ENCODE measurements at places on chromosomes 13 and 19.

DNA sequence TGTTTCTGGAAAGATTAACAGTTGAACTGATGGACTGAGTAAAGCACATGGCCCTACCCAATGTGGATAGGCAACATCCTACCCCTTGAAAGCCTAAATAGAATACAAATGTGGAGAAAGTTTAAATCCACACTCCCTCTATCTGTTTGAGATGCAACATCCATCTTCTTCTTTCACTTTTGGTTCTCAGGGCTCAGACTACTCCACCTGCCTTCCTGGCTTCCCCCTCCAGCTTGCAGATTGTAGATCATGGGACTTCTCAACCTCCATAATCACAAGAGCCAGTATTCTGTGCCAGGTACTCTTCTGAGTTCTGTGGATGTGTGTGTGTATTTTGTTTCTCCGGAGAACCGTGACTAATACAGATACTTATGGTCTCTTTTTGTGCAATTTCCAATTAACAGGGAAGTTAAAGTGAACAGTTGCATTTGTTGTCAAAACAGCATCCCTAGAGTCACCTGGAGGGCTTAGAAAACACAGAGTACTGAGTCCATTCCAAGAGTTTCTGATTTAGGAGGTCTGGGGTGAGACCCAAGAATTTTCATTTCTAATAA is 590.3 kb upstream of the MIR17HG start:
- no peak for DNase-seq

GRCh38 chr19:23440791-23441190 is 45.5 kb upstream of the ZNF91 start:
- DNase-seq = no peak

DNA sequence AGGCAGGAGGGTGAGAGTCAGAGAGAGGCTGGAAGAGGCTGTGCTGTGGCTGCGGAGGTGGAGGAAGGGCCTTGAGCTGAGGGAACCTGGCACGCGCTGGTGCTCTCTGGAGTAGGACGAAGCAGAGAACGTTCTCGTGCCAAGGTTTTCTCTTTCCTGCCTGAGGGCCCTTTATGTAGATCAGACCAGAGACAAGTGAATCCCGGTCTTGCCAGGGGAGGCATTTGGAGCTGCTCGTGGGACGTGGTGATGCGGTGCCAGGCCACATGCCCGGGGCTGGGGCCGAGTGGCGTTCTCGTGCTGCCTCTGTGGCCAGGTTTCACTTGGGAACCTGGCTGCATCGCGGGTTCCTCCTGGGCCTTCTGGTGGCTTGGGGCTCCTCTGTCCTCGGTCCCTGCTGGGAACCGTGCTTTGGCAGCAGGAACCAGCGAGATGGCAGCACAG is 54.2 kb downstream of the KDM4B start:
- DNase-seq = no peak

DNA sequence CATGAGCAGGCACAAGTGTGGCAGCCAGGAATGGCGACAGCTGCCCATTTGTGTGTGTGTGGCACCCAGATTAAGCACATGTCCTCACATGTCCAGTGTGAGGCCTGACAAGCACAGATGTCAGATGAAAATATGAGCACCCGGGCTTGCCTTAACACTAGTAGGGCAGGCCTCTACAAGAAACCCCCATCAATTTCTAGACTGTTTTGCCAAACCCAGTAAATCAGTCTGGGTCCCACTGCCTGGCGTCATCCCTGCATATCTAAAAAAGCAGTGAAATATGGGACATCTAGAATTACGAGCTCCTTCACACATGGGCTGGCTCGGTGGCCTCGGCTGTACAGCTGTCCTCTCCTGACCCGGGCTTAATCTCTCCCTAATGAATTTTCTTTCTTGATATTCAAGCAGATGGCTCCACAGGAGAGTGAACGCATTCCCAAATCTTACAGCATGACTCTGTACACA is 432.7 kb downstream of the FOXO1 start:
- DNase-seq = no peak

- no peak for DNase-seq
Measured at GRCh38 chr19:325937-326565, 18.5 kb downstream of the MIER2 start.

DNA sequence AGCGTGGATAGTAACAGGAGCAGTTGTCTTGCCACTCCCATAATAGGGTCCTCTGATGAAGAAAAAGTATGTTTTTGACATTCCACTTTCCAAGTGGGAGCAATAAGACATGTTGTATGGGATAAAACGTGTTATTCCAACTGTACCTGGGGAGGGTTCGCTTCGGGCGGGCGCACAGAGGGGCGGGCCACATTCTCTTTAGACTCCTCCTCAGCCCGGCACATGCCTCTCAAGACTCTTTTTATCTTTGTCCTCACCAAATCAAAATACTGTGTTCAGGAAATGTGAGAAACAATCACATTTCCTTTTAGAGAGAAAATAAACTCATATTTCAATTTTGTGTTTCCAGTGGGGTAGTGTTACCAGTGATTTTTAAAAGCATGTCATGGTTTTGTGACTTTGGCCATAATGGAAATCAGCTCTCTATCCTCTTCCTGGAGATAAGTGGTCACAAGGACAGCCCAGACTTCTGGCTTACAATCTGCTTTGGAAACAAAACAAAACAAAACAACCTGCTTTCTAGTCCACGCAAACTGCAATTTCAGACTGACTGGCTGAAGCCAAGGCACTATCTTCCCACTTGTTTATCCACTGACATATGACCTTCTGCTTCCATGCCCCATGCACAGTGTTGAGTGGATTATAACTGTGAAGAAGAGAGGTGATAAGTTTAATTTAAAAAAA is 276.1 kb downstream of the NALCN start:
- no peak for DNase-seq

Data from stimulated activated CD8-positive, alpha-beta memory T cell treated with anti-CD3 and anti-CD28 coated beads, Interleukin-4, amount 100 ng/mL, for 4 hours (primary cell).